Mesothelial cell of epicardium (in vitro differentiated cells): ENCODE measurements at places on chromosomes 12 and 14.
A peak's percentile ranks its signal among the peaks of the same experiment; 100 is the strongest.

- DNase-seq = no peak
These were observed 69.9 kb downstream of the SLC38A1 start for GRCh38 chr12:46198913-46199312.

DNA sequence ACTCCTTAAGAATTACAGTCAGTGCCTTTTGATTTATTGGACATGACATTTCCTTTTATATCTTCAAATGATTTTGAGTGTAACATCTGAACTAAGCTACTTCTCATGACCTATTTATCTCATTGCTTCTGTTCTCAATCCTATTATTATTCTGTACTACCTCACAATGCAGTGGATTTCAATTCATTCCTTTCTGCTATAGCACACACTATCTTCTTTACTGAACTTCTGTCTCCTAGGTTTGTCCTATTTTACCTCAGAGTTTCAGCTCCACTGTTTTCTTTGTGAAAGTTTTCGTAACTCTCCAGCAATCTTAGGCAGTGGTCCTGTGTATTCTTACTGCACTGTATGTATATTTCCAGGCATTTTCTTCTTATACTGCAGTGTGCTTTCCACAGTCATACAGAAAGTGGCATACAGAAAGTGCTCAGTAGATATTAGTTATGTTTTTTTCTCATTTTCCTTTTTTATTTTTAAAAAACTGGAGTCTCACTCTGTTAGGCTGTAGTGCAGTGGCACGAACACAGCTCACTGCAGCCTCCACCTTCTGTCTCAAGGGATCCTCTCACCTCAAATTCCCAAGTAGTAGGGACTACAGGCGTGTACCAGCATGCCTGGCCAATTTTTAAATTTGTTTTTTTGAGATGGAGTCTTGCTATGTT, 368.6 kb upstream of the RGS6 start:
- DNase-seq = no peak

DNA sequence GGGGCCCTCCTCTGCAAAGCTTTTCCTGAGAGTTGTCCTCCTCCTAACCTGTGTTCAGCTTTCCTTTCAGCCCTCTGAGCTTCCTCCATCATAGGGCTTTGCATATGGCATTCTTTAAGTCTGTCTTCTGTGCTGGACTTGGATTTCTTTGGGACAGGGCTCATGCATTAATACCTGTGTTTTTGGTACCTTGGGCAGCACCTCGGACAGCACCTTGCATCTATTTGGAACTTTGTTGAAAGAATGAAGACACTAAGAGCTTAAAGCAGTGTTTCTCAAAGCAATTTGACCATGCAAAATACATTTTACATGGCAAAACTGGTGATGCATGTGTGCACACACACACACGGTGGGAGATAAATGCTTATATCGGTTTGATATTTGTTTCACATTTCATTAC, 115.0 kb upstream of the SRRM4 start:
- DNase-seq = no peak

DNA sequence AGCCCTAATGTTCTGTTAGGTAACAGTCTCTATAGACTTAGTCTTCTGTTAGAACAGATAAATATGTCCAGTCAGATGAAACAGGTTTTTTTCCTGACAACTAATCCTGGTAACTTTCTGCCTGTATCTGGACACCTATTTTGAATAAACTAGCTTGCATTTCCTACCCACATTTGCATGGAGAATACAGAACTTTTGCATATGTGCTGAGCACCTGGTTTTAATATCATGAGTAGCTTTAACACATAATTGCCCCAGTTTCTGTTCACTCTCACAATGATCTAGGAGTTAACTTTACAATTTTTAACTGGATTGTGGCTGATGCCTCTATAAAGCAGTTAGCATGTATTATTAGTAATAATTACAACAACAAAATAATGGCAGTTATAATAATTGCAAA, 111.7 kb downstream of the KTN1 start:
- DNase-seq = no peak

- DNase-seq = no peak
These were observed 267.4 kb upstream of the PELI2 start for GRCh38 chr14:55850825-55851241.

DNA sequence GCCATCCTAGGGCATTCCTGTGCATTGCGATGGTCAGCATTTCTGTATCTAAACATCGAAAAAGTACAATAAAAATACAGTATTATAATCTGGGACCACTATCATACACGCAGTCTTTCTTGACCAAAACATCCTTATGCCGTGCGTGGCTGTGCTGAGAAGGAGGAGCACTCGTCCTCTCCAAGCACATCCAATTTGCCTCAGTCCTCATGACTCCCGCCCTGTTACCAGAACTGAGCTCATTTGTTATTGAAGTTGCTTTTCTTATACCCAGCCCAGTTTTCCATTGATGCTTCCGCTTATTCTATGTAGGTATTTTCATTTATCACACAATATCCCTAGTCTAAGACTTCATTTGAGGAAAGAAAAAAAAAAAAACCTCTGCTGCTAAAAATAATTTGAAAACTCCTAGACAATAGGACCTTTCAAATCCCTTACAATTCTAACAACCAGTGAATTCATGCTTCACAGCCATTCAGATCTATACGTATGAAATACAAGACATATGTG, 236.9 kb upstream of the PLEKHG7 start:
- DNase-seq = no peak

DNA sequence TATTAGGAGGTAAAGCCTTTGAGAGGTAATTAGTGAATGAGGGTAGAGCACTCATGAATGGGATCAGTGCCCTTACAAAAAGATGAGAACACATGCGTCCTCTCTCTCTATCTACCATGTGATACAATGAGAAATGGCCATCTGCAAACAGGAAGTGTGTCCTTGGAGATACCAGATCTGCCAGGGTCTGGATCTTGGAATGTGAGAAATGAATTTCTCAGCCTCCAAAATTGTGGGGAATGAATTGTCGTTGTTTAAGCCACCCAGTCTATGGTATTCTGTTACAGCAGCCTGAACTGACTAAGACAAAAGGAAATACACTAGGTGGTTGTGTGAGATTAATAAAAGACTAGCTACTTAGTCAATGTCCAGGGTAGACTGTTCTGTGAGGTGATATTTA, 366.6 kb downstream of the NELL2 start:
- no peak for DNase-seq

- DNase-seq = no peak
These were observed 135.4 kb downstream of the UNC79 start for GRCh38 chr14:93566065-93566693.

- DNase-seq = no peak
These were observed 1.0 kb upstream of the NAP1L1 start for GRCh38 chr12:76085520-76085868.

DNA sequence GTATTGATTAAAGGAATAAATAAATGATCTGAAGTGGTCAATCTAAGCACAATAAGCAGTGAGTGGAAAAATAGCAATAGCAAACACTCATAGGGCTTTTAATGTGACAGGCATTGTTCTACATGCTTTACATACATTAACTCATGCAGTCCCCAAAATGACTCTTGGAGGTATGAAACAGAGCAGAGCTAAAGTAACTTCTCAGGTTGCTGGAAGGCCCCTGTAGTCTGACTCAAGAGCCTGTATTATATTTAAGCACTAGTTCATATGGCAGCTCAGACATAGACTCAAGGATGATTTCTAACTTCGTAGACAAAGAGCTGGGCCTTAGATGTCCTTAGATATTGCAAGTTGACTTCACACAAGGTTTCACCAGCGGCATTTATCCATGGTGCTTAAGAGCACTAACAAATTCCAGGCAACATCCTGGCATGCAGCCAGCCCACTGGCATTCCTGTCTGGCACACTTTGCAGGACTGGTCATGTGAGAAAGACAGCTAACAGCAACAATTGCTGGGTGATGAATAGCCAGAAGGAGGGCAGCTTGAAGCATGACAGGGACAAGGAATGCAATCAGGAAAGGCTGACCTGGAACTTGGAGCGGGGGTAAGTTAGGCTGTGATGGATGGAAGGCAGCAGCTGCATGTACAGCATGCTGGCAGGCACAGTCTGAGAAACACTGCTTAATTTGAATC, 22.9 kb upstream of the KTN1 start:
- peak; percentile 78 for DNase-seq

GRCh38 chr12:2335513-2335912, 282.7 kb downstream of the CACNA1C start:
- DNase-seq = no peak

DNA sequence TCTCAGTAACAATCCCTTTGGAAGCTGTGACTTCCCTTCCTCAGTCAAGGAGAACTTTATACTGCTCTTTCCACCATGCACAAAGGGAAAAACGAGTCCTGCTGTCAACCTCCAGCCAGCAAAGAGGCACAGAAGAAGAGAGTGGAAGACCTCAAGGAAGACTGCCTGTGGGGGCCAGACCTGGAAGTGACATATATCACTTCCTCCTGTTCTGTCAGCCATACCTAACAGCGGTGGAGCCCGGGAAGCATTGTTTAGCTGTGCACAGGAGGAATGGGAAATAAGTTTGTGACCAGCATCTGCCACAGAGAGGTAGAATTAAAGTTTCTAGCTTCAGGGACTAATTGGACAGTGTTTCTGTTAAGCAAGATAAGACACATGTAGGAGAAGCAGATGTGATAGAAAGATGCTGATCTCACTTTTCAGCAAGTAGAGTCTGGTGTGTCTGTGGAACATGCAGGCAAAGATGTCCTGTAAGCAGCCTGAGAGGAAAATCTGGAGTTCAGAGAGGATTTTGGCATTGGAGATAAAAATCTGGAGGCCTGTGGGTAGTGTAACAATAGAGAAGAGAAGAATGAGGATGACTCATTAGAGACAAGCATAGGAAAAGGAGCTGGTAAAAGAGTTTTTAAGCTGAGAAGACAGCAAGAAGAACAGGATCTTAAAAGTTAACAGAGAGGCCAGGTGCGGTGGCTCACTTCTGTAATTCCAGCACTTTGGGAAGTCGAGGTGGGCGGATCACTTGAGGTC, 141.6 kb upstream of the CPSF6 start:
- no peak for DNase-seq

- DNase-seq = no peak
These were observed 58.8 kb upstream of the SLC24A4 start for GRCh38 chr14:92264195-92264594.

DNA sequence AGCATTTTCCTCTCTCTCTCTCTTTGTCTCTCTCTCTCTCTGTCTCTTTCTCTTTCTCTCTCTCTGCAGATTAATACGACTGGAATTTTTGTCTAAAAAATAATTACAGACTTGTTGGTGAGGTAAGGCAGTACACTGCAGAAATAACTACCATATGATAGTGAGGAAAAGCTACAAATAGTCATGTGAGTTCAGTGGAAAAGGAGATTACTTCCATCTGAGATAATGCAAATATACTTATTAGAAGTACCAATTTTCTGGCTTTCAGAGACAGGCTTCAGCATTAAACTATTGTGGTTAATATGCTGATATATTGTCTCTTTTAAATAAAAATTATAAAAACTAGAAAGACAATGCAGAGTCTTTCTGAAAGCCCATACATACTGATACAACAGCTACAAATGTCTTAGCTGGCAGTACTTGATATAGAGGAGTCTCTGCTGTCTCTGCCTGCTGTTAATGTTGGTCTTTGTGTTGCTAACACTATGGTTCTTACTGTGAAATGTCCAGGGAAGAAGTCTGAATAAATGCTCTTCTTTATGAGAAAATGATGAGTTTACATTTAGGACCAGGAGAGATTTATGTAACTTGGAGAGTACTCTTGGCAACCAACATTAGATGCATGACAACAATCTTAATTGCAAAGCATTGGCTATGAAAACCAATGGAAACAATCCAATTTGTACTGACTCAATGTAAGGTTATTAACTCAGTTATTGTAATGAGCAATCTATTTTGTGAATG, 167.0 kb downstream of the LRFN5 start:
- DNase-seq = no peak

DNA sequence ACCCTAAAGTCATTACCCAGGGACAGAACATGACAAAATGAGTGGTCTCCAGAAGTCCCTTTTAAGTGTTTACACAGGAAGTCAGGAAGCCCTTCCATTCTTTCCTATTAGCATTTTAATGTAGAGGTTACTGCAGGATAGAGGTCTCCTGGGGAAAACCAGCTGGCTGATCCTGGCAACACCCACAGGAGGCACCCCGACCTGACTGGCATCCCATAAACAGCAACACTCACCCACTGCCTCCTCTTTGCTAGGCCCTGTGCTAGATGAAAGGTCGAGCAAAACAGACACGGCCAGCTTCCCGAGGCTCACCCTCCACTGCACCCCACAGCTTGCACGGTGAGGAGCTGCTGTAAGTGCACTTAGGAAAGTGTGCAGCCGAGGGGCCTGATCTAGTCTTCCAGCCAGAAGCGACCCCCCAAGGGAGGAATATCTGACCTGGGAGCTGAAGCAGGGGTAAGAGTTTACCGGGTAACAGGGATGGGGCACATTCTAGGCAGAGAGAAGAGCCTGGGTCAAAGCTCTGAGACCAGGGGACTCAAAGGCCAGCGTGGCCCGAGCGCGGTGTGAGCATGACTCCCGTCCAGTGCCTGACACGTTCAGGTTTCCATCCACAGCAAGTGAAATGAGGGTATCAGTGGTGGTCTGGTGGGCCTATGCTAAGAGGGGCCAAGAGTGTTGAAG, 9.0 kb downstream of the DAZAP2 start:
- DNase-seq = no peak

- no peak for DNase-seq
These were observed 46.7 kb downstream of the PTGER2 start for GRCh38 chr14:52360831-52361230.

DNA sequence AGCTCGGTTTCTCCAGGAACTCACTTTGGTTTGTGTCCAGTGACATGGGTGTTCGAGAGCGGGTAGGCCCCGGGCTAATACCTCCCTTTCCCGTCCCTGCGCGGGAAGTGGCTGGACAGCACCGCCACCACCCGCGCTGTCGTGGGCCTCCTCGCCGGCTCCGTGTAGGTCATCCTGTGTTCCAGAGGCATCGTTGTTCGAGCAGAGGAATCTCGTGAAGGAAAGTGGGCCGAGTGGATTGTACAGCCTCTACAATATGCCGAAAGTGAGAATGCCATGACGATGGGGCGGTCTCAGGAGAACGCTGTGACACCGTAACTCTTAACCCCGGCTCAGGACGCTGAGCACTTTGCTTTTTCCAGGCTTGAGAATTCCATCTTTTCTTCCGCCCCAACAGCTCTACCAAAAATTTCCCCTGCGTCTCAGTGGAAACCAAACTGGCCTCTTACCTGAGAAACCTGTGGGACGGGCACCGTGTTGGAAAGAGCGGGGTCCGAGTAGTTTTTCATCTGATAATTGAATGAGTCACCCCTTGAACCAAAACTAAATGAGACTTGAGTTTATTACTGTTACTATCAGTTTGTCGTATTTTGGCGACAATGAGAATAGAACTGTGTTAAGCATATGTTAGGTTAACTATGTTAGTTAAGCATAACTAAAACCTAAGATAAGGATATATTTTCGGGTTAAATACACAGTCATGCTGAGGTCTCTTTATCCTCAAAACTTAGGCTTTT, 510 bp downstream of the EIF2S1 start:
- no peak for DNase-seq

- no peak for DNase-seq
These were observed 17.9 kb downstream of the WASHC3 start for GRCh38 chr12:102043928-102044327.
